ENCODE measurements at places on chromosomes 7 and 10. TPM values are rescaled to one million over a fixed set of nuclear protein-coding genes. Genes with fewer than 3 reads are reported as not detected.

LRMDA gene
- 0.67 TPM for total RNA-seq

MYOF gene
- total RNA-seq, result 311 TPM

P4HA1 gene
- 29.7 TPM for total RNA-seq

CHST15 gene
- 47.3 TPM for total RNA-seq

CRTAC1 gene
- not detected for total RNA-seq

CYP3A7 gene
- not detected for total RNA-seq

ZNF273 gene
- total RNA-seq, result 2.5 TPM

UBTD1 gene
- 30.0 TPM for total RNA-seq

FOXP2 gene
- total RNA-seq, result not detected

SEMA3A gene
- total RNA-seq, result 0.83 TPM

SLC13A4 gene
- total RNA-seq, result not detected

PRF1 gene
- total RNA-seq, result not detected

DYNC1I1 gene
- total RNA-seq, result 0.56 TPM

HOXA7 gene
- total RNA-seq, result 2.3 TPM

VPS37D gene
- total RNA-seq, result 1.1 TPM

AVPI1 gene
- total RNA-seq, result 33.8 TPM

MIOS gene
- total RNA-seq, result 36.8 TPM

ARHGEF35 gene
- 15.7 TPM for total RNA-seq

GRID1 gene
- under 0.01 TPM for total RNA-seq

BRAF gene
- 22.8 TPM for total RNA-seq

PRKG1 gene
- 0.45 TPM for total RNA-seq

LIPJ gene
- total RNA-seq, result not detected
